Activated CD4-positive, alpha-beta memory T cell treated with anti-CD3 and anti-CD28 coated beads for 36 hours (primary cell): ENCODE measurements at places on chromosomes 2 and 18. TPM values are rescaled to one million over a fixed set of nuclear protein-coding genes. Genes with fewer than 3 reads are reported as not detected.

- no peak for DNase-seq
Observed at GRCh38 chr2:218855305-218856166, 4.1 kb upstream of the WNT6 start.

POMC gene
- 3.8 TPM for total RNA-seq

DNA sequence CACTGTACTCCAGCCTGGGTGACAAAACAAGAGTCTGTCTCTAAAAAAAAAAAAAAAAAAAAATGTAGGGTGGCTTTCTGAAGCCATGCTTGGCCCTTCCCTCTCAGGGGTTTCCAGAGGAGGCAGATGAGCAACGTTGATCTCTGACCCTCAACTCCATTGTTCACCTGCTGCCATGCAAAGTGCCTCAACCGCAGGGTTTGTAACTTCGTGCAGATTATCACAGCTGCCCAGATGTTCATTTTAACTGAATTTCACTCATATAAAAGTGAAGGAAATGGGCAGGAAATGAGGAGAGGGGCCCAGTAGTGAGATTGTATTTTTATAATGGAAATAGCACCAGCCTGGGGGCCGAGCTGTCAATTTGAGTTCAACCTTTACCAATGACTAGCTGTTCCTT lies 14.9 kb upstream of the B3GNT2 start:
- no peak for DNase-seq

GRCh38 chr18:4096486-4096885 lies 358.6 kb downstream of the DLGAP1 start:
- no peak for DNase-seq

ATP8B1 gene
- total RNA-seq = not detected

- no peak for DNase-seq
Observed at GRCh38 chr2:54164106-54164505, 48.7 kb downstream of the ACYP2 start.

DNA sequence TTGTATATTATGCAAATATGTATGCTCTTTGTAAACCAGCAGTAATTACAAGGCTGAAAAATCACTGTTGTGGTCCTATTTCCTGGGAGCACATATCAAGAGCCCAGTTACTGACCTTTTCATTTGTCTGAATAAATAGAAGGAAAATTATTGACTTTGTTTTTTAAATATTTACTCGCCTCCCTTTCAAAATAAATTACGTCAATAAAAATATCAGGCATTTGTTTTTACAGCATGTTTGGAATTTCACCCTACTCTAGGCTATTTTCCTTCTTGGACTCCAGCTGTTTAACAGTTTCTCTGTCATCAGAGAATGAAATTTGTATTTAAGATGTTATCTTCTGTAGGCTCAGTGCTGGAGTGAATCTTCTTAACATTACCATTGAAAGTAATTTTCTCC lies 59.9 kb upstream of the LRATD1 start:
- DNase-seq = no peak
